ENCODE measurements at places on chromosomes 4 and X.

GRCh38 chrX:10722851-10723250 is 102.5 kb upstream of the MID1 start:
- DNase-seq, result no peak

DNA sequence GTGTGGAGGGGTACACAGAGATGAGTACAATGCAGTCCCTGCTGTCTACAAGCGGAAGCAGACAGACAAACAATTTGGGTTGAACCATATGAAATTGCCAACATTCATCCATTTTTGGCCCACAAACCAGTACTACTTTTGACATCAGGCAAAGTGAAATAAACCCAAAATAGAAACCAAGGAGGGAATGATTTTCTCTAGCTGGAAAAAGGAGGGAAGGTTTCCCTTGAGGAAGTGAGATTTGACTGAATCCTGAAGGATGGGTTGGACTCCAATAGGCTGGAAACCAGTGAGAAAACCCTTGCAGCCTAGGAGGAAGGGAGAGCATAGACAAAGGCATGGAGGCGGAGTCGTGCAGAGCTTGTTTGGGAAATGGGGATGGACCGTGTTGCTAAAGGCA is 63.5 kb upstream of the PJA1 start:
- no peak for DNase-seq

- no peak for DNase-seq
These were observed 131.4 kb upstream of the CTSO start for GRCh38 chr4:156085100-156085499.

- DNase-seq, result no peak
These were observed 39.3 kb upstream of the MAGEA10 start for GRCh38 chrX:152177497-152178269.

DNA sequence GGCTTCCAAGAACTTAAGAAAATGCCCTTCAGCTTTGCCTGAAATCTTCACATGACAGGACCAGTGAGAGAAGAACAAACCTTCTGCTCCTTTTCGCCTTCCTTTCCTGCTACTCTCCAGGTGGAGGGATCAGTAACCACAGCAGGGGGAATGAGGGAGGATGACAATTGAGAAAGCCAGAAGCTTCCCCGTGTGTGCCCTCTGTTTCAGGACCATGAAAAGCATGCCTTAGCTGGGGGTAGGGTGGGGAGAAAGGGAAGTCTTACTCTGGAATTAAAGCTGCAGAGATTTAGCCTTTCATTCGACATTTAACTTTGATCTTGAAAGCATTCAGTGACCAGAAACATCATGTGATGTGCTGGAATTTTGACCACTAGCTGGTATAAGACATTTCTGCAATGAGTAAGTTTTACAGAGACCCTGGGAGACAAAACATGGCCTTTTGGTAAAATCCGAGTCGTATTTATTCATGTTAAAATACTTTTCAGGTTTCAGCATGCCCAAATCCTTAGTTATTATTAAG is 10.6 kb upstream of the PUDP start:
- no peak for DNase-seq

DNA sequence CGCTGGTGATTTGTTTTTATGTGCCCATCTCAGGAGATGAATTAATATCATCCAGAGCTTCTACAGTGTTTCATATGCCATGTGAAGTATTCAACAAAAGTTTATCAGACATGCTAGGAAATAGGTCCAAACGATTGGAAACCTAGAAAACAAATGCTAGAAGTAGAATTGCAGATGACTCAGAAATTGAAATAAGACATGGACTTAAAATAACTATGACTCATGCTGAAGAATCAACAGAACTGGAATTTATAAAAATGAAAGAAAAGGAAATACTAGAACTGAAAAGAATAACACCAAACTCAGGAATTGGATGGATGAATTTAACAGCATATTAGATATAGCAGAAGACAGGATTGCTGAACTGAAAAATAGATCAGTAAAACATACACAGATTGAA is 172.7 kb upstream of the GIMD1 start:
- DNase-seq, result no peak

DNA sequence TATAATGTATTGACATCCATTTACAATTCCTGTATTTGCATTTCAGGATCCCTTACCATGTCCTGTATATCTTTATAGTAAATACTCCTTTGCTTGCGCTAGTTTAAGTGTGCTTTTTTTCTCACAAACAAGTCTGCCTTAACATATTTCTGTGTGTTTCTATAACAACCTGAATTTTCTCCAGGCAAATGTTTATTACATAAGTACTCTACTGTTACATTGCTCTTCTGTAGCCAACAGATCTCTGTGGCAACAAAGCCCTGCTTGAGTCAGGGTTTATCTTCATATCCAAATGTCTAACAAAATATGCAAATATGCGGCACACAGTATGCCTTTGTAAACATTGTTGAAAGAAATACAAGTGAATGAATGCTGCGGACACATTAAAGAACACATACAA is 625.5 kb downstream of the TLL1 start:
- DNase-seq, result no peak

DNA sequence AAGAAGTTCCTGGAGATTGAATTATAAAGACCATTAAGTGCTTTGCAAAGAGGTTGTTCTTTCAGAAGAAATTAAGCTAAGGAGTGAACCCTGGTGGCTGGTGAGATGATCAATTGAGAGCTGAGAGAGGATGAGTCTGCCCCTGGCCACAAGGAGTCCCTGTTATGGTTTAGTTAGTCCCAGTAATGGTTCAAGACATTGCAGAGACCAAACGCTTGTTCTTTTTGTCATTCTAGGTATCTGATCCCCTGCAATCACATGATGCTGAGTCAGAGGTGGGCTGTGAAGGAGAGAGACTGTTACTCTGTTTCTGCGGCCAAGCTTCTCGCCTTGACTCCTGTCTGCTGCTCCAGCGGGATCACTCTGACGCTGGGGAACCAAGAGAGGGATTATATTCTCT is 114.5 kb downstream of the GATB start:
- no peak for DNase-seq

- DNase-seq, result no peak
These were observed 24.3 kb downstream of the TRPC5 start for GRCh38 chrX:112058255-112058654.

All from stimulated activated CD4-positive, alpha-beta T cell treated with anti-CD3 and anti-CD28 coated beads, Interleukin-1b, Interleukin-23, amount 100 ng/mL, for 1 hour (primary cell).